ENCODE measurements at places on chromosomes 13 and 19. TPM values are rescaled to one million over a fixed set of nuclear protein-coding genes. Genes with fewer than 3 reads are reported as not detected.

Gene BRME1
- 3.2 TPM for total RNA-seq

Gene IGSF23
- 0.22 TPM for total RNA-seq

Gene CCDC169
- 3.7 TPM for total RNA-seq

Gene TMEM150B
- not detected for total RNA-seq

Gene SLC15A1
- total RNA-seq, result not detected

Gene RELB
- total RNA-seq, result 4.9 TPM

Gene PALM3
- 0.64 TPM for total RNA-seq

DNA sequence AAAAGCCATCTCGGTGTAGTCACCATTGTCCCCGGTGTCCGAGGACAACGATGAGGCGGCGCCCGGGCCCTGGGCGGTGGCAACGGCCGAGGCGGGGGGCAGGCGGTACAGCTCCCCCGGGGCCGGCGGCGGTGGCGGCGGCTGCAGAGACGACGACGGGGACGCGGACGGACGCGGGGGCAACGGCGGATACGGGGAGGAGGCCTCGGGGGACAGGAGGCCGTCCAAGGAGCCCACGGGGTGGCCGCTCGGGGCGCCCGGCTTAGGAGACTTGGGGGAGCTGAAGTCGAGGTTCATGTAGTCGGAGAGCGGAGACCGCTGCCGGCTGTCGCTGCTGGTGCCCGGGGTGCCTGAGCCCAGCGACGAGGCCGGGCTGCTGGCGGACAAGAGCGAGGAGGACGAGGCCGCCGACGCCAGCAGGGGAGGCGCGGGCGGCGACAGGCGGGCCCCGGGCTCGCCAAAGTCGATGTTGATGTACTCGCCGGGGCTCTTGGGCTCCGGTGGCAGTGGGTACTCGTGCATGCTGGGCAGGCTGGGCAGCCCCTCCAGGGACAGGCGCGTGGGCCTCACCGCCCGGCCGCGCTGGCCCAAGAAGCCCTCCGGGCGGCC is 3.5 kb downstream of the IRS2 start:
- no peak for DNase-seq

DNA sequence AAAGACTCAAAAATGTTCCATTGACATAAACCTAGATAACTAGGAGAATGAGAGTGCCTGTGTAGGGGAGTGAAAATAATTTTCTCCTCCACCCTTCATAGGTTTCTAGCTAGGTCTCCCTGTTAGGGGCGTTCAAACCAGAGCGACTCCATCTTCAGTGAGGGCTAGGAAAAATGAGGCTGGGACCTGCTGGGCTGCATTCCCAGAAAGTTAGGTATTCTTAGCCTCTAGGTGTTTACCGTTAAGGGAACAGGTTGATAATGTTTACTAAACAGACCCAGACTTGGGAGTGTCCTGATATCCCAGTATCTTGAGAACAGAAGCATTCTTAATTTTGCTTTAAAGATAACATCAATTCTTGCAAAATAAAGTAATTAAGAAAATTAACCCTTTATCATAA is 20.1 kb downstream of the PABPC3 start:
- no peak for DNase-seq

GRCh38 chr13:59746291-59746962 is 417.3 kb downstream of the DIAPH3 start:
- peak; percentile 69 for DNase-seq

DNA sequence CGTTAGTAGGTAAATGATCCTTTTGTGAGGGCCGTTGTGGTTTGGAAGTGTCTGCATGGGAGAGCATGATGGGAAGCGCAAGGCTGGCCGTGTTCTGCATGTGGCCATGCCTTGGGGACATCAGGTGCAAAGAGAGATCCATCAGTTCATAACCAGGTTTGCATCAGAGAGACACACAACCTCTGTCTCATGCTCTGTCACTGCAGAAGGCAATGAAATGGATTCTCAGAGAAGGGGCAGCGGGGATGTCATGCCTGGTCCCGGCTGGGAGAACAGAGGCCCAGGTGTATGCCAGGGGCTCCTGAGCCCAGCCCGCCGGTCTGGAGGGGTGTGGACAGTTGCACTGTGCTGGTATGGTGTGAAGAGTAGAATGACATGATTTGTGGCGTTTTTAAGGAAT is 60.2 kb downstream of the GGACT start:
- no peak for DNase-seq

DNA sequence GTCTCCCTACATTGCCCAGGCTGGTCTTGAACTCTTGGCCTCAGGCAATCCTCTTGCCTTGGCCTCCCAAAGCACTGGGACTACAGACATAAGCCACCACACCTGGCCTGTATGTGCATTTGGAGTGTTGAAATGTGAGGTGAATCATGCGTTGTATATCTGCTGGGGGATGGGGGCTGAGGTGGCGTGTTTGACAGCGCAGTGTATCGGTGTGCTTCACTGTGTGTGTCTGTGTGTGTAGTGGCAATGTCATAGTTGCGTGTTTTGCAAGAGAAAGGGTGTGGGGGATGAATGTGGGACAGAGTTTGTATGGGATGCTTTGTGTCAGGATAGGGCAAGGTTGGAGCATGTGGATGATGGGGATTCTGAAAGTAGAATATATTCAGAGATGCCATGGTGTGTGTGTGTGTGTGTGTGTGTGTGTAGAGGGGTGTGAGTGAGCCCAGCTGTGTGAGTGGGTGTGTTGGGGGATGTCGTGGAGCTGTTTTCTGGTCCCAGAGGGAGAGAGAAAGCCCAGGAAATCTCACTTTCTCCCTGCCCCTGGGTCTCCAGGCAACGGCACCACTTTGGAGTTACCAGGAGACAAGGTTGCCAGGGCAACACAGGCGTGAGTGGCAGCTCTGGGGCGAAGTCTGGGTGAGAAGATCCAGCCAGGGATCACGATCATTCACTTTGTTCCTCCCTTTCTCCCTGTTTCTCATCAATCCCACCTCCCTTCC is 1.1 kb upstream of the SWSAP1 start:
- peak; percentile 73 for DNase-seq

GRCh38 chr13:31038834-31039552 is 106.5 kb downstream of the TEX26 start:
- DNase-seq, result peak; percentile 82

DNA sequence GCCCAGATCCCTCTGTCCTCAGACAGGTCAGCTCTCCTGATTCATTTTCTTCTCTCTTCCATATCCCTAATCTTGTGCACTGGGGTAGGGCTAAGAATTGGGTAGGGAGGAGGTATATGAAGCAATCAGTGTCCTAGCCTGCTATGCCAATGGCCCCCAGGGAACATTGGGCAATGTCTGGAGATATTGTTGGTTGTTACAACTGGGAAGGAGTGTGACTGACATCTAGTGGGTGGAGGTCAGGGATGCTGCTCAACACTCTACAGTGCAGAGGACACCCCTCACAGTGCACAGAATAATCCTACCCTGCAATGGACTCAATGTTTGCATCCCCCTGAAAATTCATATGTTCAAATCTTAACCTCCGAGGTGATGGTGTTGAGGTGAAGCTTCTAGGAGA is 57.5 kb downstream of the CPAMD8 start:
- DNase-seq, result no peak

DNA sequence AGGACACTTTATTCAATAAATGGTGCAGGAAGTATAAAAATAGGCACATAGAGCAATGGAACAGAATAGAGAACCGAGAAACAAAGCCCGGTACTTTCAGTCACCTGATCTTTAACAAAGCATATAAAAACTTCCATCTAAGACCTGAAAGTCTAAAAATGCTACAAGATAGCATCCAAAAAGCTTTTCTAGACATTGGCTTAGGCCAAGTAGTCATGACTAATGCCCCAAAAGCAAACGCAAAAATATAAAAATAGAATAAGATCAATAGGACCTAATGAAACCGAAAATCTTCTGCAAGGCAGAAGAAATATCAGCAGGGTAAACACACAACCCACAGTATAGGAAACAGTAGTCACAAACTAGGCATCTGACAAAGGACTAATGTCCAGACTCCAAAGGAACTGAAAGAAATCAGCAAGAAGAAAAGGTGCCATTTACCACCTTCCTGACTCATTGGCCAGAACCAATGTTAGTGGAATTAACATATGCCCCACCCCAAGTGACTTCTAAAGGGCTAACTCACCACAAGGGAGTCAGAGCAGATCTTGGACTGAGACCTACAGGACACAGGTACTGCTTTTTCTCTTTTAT is 40.8 kb upstream of the CEACAM21 start:
- DNase-seq, result no peak

DNA sequence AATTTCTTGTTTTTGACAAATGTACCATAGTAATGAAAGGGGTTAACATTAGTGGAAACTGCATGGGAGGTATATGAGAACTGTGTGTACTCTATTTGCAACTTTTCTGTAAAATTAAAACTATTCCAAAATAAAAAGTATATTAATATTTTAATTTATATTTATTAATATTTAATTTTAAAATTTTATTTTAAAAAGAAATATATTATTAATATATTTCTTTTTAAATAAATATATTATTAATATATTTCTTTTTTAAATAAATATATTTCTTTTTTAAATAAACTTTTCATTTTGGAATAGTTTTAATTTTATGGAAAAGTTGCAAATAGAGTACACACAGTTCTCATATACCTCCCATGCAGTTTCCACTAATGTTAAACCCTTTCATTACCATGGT is 101.1 kb upstream of the SLC7A1 start:
- no peak for DNase-seq

- DNase-seq, result no peak
Measured at GRCh38 chr13:20209948-20210347, 17.2 kb upstream of the GJB2 start.

- DNase-seq, result peak; percentile 64
Measured at GRCh38 chr19:43809762-43810696, 7.8 kb upstream of the LYPD5 start.
